Stimulated activated CD4-positive, alpha-beta T cell treated with anti-CD3 and anti-CD28 coated beads, Interleukin-15, amount 100 ng/mL, for 1 hour (primary cell): ENCODE measurements at places on chromosomes 12 and 14.

DNA sequence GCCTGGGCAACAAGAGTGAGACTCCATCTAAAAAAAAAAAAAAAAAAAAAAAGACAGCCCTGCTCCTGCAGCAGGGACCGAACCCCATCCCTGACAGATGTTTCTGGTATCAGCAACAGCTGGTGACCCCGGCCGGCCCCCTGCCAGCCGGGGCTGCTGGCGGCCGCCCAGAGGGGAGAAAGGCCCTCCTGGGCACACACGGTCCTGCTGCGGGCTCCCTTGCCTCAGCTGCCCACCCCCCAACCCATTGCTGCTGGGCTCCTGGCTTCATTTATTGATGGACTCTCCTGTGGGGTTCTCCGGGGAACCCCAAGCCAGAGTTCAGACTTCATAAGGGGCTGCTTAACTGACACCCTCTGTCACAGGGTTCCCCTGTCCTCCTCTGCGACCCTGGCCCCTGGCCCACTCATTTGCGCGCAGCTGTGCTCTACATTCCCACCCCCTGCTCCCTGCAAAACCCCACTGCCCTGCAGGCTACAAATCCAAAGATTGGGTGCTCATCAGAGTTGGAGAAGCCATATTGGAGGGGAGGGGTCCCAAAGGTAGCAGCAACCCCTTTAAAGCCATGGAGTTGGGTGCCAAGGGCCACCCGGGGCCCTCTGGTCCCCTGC lies 103.6 kb upstream of the RTL1 start:
- no peak for DNase-seq

DNA sequence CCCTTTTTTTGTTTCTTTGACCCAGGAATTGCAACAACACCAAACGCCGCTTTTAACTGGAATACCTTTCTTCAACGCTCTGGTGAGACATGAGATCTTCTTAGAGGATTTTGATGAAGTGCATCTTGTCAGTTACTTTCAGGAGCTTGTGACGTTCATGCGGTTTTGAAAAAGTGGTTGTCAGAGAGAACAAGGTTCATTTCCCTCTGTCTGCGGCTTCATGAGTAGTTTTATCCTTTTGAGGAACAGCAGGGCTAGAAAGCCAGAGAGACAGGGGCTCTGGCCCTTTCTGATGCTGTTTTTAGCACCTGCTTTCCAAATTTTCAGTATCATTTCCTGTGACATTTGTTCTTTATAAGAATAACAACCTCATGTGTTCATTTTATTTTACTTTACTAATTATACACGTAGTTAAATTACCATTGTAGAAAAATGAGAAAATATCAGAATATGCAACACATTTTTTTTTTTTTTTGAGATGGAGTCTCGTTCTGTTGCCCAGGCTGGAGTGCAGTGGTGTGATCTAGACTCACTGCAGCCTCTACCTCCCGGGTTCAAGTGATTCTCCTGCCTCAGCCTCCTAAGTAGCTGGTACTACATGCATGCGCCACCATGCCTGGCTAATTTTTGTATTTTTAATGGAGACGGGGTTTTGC lies 61.8 kb downstream of the GLT1D1 start:
- DNase-seq = no peak

GRCh38 chr12:11981121-11981733 lies 89.5 kb upstream of the BCL2L14 start:
- DNase-seq = no peak

- DNase-seq = no peak
These were observed 5.9 kb upstream of the ALG10 start for GRCh38 chr12:34016361-34016760.

- no peak for DNase-seq
These were observed 715 bp downstream of the KLRC4 start for GRCh38 chr12:10408842-10409241.

DNA sequence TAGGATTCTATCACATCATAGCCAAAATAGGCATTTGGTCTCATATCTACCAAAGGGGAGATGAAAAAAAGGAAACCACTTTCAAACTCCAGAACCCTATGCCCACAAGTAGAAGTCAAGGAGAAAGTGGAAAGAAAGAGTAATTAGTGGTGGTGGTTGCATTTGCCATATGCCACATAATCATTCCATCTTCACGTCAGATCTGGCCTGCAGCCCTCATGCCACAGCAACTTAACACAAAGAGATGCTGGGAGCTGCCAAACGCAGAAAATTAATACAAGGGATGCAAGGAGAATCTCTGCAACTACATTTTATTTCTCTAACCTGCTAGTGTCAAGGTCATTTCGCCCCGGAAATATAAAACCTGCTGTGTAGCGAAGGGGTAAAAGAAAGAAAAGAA lies 148.6 kb upstream of the FOXN3 start:
- no peak for DNase-seq

GRCh38 chr12:105742567-105742874 lies 396.2 kb downstream of the NUAK1 start:
- DNase-seq = no peak

- peak; percentile 11 for DNase-seq
These were observed 551 bp downstream of the RAP1B start for GRCh38 chr12:68611094-68611805.
